ENCODE measurements at places on chromosomes 7 and 10. TPM values are rescaled to one million over a fixed set of nuclear protein-coding genes. Genes with fewer than 3 reads are reported as not detected.

DNA sequence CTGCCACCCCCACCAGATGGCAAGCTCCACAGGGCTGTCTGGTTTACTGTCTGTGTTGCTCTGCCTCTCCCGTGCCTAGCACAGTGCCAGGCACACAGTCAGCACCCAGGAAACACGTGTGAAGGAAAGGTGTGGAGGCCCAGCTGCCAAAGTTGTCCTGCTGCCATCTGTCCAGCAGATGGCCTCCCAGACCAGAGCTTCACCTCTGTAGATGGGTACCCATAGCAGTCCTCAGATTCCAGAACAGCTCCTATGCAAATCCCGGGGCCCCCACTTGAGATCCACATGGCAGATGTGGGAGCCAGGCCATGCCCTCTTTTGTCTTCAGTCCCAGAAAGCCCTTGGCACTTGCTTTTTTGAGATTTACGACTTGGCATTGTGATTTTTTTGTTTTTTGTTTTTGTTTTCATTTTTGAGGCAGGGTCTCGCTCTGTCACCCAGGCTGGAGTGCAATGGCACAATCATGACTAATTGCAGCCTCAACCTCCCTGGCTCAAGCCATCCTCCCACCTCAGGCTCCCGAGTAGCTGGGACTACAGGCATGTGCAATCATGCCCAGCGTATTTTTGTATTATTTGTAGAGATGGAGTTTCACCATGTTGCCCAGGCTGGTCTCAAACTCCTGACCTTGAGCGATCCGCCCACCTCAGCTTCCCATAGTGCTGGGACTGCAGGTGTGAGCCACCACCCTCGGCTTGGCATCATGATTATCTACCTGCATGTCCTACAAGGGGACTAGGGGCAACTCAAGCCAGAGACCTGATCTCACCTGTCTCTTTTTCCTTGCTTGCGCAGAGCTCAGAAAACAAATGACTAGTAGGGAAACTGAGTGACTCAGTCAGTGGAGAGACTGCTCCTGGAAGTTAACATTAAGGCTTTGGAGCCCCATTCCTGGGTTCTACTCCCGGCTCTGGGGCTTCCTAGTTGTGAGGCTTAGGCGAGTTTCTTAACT is 16.9 kb upstream of the PALD1 start:
- DNase-seq: no peak

Gene OPN1SW
- polyA plus RNA-seq: 1.2 TPM

DNA sequence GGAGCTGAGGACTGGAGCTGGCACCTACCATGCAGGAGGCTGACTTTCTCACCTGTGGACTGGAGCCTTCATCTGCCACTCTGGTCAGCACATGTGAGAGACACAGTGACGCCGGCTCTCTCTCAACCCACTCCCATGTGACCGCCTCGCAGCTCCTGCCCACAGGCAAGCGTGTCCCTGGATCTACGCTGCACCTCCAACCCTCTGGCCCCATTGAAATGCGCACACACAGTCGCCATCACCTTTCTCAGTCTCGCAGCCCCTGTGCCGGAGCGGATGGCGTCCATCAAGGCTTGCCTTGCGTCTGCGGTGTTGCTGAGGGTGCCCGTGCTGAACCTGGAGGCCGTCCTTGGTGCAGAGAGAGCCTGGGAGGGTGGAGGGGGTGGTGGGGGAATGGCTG is 242.2 kb upstream of the GRB10 start:
- no peak for DNase-seq

Gene C10orf105
- polyA plus RNA-seq: 0.07 TPM

Gene ARPC1B
- 44.2 TPM for polyA plus RNA-seq

GRCh38 chr10:4034907-4035598 is 250.0 kb upstream of the KLF6 start:
- DNase-seq: no peak

DNA sequence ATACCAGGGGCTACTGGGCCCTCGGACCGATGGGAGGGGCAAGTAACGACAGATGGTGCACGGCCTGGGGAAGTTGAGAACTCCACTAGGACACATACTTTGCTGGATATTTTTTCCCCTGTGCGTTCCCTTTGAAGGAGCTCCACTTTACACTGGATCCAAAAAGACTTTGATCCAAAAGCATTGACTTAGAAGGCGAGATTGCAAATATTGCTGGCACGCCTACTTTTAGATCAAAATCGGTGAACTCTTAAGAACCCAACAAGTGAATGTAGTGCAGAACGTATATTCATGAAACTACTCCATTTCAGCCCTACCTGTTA is 436 bp upstream of the SLC25A13 start:
- no peak for DNase-seq

- no peak for DNase-seq
Observed at GRCh38 chr10:53422223-53422888, 649.8 kb upstream of the MBL2 start.

GRCh38 chr10:126015413-126015812 is 119.0 kb downstream of the FANK1 start:
- DNase-seq: no peak

Gene CHPF2
- polyA plus RNA-seq: 28.4 TPM

DNA sequence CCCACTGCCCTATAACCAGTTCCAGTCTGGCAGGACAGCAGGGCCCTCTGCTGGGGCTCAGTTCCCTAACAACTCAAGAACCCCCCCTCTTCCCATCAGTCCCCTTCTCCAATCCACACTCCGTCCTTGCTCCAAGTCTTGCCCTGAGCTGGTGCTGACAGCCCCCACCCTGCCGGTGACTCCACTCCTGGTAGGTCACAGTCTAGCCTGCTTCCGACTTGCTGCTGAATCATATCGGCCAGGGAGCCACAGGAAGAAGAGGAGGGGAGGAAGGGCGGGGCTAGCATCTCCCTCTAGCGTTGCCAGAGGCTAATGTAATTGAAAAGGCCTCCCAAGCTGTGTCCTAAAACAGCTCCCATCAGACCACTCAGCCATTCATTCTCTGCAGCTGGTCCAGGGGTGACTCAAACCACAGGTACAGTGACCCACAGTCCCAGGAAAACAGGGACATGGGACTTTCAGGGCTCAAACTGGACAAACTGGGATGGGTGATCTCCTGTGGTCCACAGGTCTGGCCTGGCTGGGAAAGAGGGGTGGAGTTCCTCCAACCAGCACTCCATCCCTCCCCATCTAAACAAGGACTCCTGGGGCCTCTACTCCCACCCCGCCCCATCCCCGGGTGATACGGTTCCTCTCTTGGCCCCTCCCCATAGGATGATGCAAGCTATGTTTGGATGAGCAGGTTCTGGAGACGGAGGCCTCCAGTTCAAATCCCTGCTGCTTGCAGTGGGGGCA is 158.8 kb downstream of the SH3PXD2A start:
- DNase-seq: no peak

DNA sequence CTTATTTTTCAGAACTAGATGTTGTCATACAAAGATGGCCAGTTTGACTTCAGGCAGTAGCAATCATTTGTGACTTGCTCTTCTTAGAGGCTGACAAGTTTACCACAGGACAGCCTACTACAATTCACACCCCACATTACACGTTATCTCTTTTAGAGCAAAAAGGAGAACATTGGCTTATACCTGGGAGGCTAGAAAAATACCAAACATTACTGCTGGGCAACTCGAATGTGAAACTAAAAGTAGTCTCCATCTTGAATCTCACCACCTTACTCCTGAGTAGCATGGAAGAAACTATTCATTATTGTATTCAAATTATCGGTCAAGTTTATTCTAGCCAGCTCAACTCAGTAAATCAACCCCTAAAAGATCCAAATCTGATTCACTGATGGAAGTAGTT is 90.7 kb upstream of the TMEM26 start:
- no peak for DNase-seq

DNA sequence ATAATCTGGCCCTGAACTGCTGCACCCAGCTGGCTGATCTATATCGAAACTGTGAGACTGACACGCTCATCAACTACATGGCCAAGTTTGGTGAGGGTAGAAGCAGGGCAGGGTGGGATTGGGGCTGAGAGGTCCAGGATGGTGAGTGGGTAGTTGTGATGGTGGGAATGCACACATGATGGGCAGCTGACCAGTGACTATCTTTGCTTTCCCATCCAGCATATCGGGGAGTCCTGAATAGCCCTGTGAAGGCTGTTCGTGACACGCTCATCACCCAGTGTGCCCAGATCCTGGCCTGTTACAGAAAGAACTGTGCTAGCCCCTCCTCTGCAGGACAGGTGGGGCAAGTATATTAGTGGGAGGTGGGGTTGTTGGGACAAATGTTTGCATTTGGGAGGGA is 12.5 kb upstream of the CHCHD1 start:
- DNase-seq: no peak

Gene AUTS2
- 85.8 TPM for polyA plus RNA-seq

Gene SLC26A4
- polyA plus RNA-seq: 2.3 TPM

Gene TBX20
- polyA plus RNA-seq: not detected

DNA sequence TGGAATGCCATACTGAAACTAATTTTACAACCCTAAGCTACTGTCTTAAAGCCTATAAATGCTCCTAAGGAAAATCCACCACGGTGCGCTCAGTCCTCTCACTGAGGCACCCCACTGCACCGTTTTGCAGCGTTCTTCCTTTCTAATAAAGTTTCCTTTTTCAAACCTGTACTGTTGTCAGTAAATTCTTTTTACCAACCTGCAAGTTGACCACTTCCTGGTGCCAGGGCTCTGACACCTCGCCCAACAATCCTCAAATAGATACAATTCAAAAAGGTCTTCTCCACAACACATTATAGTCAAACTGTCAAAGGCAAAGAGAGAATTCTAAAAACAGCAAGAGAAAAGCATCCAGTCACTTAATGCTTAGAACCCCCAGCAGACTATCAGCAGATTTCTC is 42.8 kb downstream of the HERPUD2 start:
- no peak for DNase-seq

DNA sequence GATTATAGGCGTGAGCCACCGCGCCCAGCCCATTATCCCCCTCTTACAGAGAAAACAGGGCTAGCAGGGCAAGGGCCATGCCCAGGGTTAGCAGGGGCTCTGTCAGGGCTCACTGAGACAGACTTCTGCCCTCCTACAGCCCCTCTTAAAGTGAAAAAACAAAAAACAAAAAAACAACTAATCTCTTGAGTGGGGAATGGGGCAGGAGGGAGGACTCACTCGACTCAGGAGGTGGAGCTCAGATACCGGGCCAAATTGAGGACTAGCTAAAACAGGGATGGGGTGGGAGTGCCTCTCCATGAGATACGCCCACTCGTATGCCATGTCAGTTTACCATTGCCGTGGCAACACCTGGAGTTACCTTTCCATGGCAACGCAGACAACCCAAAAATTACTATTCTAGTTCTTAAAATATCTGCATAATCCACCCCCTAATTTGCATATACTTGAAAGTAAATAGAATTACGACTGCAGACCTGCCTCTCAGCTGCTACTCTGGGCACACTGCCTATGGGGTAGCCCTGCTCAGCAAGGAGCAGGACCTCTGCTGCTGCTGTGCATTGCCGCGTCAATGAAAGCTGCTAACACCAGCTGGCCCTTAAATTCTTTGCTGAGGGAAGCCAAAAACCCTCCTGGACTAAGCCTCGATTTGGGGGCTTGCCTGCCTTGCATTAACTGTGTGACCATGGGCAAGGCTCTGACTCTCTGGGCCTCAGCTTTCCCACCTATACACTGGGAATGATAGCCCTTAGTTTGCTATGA is 13.4 kb downstream of the SSC4D start:
- peak; percentile 47 for DNase-seq

GRCh38 chr10:79018521-79019011 is 50.2 kb upstream of the ZMIZ1 start:
- DNase-seq: no peak

- no peak for DNase-seq
Observed at GRCh38 chr10:12500381-12501303, 151.3 kb downstream of the CAMK1D start.

DNA sequence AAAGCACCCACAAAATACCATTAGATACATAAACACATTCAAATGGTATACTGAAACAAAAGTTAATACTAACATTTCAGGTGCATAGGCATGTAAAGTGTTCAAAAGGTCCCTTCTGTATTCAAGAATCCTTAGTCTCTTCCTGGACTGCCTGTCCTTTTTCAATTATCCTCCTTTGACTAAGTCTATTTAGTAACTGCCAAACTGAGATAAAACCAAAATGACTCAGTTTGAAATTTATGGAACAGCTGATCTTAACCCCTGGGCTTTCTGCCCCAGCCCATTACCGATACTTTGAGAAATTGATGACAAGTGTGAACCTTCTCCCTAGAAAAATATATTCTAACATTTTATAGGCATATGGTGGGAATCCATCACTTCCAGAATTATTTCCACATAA is 5.4 kb downstream of the EPC1 start:
- DNase-seq: no peak

- DNase-seq: no peak
Observed at GRCh38 chr7:93894966-93895640, 4.5 kb upstream of the TFPI2 start.

DNA sequence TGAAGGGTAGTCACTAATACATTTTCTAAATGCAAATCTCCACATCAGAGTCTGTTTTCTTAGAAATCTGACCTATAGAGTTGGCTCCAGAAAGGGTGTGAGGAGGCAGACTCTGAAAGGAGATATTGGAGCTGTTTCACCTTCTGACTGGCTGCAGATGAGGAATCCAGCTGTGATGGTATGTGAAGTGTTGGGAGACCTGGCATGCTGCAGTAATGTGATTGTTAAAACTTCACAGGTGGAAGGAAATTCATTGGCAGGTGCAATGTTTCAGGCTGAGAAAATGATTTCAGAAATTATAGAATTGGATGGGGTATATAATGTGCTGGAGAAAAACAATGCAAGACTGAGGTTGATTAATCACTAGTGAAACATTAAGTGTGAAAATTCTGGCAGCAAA is 1134.0 kb upstream of the LRRN3 start:
- DNase-seq: peak; percentile 2

DNA sequence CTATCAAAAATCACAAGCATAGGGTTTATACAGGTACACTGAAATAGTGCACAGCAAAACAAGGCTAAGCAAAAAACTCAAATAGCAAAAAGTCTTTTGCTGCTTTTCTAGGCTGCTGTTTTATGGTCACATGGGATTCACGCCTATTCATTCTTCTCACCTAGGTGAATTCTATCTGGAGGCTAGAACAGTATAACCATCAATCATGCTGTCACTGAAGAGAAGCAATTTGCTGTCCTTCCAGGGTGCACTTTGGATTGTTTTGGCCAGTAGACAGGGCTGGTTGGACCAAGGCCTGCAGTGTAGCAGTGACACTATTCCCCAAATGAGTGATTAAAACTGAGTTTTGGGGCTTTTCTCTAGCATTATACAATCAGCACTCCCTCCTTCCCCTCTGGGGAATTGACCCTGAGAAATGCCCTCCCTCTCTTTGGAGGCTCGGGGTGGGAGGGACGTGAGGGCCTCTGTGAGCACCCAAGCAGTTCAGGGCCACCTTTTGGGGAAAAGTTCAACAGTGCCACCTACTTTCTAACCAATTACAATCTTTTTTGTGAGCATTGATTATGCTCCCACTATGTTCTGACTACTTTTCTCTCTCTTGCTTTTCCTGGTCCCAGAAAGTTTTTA is 16.2 kb upstream of the SND1 start:
- no peak for DNase-seq
